NT2/D1 (cell line): ENCODE measurements at places on chromosomes 6 and 20.

GRCh38 chr6:28648878-28649375, 123.2 kb downstream of the GPX5 start:
- DNase-seq = no peak

- no peak for DNase-seq
Measured at GRCh38 chr6:138218449-138218848, at the start of gene PBOV1. Gene PBOV1, minus strand, starts transcription at chr6:138218491. Its CDS starts 96 bp downstream, at chr6:138218395.

DNA sequence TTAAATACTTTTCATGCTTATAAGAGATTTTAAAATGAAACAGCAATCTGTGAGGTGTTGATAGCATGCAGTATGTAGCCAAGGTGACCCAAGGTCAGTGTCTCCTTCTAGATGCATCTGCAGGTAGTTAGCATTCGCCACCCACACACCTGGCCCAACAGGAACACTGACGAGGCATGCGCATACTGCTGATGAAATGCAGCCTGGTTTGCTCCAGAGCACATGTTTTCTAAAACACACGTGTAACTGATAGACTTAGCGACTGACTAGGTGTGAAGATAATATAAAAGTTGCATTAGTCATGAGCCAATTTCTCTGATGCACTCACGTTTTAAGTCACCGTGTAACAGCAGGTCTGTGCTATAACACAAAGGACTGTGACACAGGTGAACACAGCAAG, 77.1 kb upstream of the RPS6KA2 start:
- no peak for DNase-seq

DNA sequence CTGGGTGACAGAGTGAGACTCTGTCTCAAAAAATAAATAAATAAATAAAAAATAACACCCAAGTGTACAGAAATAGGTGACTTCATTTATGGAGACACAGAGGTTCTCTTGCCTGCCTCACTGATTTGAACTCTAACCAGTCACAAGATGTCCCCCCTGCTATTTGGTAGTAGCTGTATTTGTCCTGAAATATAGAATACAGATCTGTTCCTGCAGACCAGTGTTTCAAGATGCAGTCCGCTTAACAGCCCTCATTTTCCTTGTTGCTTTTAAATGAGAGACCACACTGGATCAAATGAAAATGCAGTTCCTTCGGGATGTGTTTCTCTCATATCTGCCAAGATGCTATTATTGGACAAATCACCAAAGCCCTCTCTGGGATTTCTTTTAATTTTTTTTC, 7.6 kb downstream of the PLCB4 start:
- DNase-seq = no peak

GRCh38 chr20:44888226-44889103, 3.0 kb downstream of the YWHAB start:
- DNase-seq = no peak

DNA sequence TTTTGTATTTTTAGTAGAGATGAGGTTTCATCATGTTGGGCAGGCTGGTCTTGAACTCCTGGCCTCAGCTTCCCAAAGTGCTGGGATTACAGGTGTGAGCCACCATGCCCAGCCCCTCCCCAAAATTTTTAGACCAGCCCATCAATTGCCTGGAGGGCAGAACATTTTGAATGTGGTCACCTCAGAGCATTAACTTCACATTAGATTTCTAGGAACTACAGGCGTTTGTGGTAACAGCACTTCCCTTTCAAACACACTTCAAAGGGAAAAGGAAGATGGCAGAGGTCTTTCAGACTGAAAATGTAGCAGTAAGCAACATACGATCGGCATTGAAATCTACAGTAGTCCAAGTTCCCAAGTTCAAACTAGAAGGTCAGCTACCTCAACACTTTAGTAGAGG, 12.3 kb upstream of the SLA2 start:
- DNase-seq = no peak

DNA sequence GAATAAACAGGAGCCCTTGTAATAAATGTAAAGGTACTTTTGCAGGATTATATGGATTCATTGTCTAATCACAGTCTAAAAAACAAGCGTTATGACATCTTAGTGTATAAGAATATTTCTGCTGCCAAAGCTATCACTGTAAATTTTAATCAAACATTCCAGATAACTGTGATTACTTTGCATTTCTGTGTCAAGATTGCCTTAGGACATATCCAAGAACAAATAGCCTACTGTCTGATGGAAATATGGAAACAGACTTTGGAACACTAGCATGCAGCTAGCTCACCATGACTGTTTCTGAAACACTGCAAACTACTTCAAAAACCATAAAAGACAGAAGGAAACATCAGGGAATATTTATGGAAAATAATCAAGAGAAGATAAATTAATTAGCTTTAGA, 248.7 kb upstream of the ASCC3 start:
- no peak for DNase-seq

DNA sequence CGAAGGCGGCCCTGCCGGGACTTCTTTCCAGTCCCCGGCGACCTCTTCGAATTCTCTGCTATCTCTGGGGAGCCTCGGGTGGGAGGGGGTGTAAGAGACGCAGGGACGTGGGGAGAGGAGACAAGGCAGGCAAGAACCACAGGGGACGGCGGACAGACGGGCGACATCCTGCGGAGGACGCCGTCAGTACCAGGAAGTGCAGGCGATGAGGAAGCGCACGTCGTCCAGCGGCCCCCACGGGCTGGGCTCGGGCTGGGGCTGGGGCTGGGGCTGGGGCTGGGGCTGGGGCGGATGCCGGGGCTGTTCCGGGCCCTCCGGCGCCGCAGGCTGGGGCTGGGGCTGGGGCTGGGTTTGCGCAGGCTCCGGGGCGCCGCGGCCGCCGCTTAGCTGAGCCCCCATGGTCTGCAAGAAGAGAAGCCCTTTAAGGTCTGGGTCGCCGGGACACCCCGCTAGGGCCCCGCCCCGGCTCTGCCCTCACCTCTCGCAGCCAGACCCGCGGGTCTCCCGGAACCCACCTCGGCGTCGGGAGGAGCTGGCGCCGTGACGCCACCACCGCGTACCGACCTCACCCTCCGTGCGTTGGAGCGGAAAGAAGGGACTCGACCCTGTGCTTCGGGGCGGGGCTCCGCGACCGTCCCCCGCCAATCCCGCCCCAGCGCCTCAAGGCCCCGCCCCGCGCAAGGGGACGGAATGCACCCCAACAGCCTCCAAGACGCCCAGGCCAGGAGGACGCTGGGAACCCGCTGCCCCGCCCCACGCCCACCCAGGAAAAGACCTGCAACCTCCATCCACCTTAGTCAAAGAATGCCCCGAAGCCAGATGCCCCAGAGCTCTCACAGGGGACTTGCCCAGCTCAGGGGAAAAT, at the start of gene MMP24OS:
TSS of gene MMP24OS (minus strand) at position 592 of the 865 bp plus-strand sequence. CDS start at position 399, 193 bp downstream.
- peak; percentile 90 for DNase-seq

GRCh38 chr6:563863-564262, 93.0 kb downstream of the HUS1B start:
- DNase-seq = no peak

- no peak for DNase-seq
Measured at GRCh38 chr20:12270863-12271262, 353.2 kb downstream of the BTBD3 start.

GRCh38 chr20:21021472-21021790, 84.7 kb downstream of the LINC00237 start:
- DNase-seq = no peak

DNA sequence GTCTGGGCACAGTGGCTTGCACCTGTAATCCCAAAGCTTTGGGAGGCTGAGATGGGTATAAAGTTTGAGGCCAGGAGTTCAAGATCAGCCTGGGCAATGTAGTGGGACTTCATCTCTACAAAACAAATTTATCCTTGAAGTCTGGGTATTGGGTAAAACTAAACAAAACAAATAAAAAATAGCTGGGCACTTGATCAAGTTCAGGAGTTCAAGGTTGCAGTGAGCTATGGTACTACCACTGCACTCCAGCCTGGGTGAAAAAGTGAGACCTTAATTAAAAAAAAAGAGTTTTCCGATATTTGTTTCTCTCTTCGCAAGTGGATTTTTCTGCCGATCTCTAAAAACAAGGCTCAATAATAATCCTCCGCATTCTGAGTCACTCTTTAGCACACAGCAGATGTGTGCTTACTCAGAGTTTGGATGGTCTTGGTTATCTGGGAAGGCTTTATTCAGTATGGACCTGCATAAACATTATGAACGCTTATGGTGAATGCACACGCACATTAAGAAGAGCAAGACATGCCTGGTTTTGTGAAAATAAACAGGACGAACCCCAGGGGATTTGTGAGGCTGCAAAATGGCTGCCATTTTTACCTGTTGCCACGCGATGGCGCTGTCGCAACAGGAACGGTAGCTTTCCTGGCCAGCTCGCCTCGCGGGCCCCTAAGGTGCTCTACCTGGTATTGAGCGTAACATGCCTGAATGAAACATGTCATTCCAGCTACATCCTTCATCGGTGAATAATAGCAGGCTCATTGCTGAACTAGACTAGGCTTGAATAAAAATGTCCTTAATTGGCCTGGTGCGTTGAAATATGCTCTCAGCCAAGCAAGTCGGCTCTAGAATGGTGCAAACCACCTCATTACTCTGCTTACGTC, 6.0 kb downstream of the OPN5 start:
- DNase-seq = peak; percentile 27

- no peak for DNase-seq
Measured at GRCh38 chr6:157831018-157831369, 7.9 kb downstream of the SNX9 start.

DNA sequence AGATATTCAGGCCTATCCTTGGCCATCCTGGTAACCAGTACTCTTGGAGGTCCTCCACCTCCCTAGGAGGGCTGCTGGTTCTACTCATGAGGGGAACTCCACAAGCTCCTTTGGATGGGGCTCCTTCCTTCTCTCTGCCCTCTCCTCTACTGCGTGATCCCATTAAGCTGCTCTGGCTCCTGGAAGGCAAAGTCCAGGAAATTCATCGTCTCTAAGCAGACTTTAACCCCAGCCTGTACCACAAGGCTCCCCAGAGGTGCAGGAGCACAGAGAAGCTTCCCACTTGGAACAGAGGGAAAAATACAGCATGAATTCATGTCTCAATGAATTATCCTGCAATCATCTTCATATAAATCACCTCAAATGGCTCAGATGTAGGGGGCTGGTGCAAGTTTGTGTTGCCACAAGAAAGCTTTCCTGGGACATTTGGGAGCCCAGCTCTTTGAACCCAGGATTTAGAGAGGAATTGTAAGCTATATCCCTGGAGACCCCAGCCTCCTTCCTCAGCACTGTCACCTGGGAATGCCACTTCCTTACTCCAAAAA, 355.4 kb downstream of the CDC5L start:
- no peak for DNase-seq

DNA sequence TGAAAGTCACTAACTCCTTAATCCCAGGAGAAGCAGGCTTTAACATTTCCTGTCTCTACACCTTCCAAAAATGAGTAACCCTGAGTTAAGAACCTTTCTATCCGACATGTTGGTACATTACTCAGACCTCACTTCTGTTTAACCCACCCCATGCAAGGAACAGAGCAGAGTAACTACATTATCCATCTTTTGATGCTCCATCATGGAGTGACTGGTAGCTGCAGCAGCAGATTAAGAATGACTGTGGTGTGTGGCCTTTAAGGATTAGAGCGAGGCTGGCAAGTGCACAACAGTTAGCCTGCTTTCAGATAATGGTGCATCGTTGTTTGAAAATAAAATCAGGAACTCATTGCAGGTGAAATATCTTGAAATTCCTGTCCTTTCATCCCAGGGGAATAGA, 2.0 kb downstream of the TRAF3IP2 start:
- no peak for DNase-seq

DNA sequence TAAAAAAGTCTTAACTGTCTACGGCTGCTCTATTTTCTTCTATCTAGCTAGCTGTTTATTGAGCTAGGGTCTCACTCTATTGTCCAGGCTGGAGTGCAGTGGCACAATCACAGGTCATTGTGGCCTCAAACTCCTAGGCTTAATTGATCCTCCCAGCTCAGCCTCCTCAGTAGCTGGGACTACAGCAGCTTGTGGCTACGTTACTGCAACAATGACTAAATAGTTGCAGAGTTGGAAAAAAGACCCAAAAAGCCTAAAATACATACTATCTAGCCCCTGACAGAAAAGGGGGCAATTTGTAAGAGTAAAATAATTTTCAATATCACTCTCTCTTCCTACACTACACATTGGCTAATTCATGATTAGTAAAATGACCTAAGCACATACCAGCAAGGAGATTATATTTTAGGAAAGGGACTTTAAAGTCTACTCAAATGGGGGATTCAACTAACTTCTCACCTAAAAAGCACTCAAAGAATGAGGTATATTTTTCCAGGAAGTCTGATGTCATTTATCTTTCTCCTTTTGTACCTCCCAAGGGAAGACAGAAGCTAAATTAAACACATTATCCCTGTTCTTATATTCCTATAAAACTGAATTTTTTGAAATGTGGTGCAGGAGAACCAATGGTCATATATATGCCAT, 82.8 kb downstream of the ZMYND8 start:
- DNase-seq = no peak

GRCh38 chr6:139030228-139030963, 1.9 kb downstream of the ABRACL start:
- DNase-seq = no peak

DNA sequence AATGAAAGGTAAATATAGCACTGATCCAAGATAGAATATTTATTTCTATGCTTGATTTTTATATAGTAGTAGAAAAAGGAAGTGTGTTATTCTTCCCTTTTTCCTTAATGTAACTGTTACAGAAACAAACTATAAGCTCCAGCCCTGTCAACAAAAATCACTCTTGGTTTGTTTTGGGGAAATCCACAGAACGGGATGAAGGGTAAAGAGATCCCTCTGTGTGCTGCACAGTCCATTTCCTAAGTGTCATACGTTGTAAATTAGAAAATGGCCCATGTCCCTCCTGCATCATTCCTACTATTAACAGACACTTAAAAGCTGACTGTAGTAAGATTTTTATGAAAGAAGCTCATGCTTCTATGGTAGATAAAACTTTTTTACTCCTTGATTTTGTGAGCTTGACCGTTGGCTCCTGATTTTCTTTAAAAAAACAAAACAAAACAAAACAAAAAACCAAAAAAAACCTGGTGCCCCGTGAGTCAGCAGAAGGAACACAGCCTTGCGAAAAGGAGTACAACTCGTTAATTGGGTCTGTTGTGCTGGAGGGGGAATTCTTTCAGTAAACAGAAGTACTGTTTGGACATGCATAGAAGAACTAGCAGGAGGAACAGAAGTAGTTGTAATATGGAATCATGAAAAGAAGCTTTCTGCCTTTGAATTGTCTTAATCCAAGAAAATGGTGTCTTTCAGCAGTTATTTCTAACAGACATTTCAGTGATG, 67.5 kb downstream of the RTN4IP1 start:
- no peak for DNase-seq

DNA sequence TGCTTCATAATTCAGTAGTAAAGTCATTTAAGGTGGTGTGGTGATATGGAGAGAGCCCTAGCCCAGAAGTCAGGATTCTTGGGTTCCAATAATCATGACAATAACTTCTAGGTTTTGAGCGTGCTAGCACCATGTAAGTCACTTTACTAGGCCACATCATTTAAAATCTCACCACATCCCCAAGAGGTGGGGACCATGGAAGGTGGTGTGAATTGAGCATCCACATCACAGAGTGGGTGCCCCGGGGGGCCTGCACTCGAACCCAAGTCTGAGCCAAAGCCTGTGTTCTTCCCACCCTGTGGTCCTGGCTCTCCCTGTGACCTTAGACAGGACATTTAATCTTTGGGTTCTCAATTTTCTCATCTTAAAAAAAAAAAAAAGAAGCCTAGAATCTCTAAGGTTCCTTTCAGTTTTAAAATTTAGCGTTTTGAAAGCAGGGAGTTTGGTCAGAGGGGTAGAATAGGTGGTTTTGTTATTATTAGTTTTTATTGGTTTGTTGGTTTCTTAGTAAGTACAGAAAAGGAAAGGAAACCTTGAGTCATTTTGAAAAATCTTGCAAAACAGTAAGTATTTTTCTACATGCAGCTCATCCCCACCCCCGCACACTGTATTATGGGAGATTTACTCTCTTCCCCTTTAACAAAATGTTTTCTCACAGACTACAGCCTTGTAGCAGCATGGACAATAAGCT, 26.4 kb downstream of the ARMC2 start:
- DNase-seq = no peak

- no peak for DNase-seq
Measured at GRCh38 chr6:33171016-33171879, 21.0 kb downstream of the COL11A2 start.
